ENCODE measurements at places on chromosomes 7 and 10.

- DNase-seq: no peak
Observed at GRCh38 chr7:120131096-120131839, 141.7 kb upstream of the KCND2 start.

DNA sequence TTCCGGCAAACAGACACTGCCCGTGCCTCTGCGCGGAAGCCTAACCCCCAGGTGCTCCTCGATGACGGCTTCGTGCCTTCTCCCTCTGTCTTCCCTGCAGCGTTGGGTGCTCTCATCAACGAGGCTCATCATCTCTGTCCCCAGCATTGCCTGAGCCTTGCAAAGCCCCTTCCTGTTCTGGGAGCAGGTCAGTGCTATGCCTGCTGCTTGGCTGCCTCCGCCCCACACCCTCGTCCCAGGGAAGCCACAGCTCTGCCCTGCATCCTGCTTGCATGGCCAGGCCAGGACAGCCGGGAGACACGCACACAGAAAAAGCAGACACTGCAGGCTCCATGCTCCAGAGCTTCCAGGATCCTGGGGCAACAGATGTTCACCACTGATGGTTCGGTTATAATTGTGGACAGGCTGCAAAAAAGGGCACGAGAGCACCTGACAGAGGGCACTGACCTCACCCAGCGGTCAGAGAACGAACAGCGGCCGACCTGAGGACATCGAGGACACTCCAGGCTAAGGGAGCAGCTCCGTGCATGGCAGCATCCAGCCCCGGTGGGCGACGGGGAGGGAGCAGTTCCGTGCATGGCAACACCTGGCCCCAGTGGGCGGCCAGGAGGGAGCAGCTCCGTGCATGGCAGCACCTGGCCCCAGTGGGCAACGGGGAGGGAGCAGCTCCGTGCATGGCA is 265.5 kb downstream of the PTPRN2 start:
- no peak for DNase-seq

- DNase-seq: no peak
Observed at GRCh38 chr7:128384726-128385125, 23.2 kb upstream of the PRRT4 start.

GRCh38 chr7:143171697-143172096 is 11.5 kb upstream of the TAS2R39 start:
- no peak for DNase-seq

DNA sequence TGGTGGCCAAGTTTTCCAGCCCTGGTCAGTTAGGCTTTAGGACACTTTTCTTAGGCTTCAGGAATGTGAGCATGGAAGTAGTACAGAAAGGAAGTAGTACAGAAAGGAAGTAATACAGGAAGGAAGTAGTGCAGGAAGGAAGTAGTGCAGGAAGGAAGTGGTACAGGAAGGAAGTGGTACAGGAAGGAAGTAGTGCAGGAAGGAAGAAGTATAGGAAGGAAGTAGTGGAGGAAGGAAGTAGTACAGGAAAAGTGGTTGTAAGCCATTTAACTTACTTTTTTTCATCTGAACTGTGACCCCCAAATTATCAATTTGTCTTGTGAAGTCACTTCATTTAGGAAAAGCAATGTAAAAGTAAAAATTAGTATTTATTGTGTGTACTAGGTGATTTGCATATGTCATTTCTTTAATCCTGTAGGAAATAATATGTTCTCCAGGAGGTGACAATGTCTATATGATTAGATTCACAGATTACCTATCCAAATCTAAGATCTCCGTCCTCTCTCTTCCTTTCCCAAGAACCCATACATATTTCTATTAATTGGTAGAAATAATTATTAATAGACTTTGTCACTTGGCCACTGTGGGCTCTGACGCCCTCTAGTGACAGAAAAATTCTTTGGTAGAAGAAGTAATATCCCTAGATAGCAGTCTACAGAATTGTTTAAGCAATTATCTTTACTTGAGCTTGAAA is 3.9 kb upstream of the FAS start:
- DNase-seq: peak; percentile 54

- no peak for DNase-seq
Observed at GRCh38 chr7:149191851-149192250, 3.5 kb upstream of the ZNF282 start.

DNA sequence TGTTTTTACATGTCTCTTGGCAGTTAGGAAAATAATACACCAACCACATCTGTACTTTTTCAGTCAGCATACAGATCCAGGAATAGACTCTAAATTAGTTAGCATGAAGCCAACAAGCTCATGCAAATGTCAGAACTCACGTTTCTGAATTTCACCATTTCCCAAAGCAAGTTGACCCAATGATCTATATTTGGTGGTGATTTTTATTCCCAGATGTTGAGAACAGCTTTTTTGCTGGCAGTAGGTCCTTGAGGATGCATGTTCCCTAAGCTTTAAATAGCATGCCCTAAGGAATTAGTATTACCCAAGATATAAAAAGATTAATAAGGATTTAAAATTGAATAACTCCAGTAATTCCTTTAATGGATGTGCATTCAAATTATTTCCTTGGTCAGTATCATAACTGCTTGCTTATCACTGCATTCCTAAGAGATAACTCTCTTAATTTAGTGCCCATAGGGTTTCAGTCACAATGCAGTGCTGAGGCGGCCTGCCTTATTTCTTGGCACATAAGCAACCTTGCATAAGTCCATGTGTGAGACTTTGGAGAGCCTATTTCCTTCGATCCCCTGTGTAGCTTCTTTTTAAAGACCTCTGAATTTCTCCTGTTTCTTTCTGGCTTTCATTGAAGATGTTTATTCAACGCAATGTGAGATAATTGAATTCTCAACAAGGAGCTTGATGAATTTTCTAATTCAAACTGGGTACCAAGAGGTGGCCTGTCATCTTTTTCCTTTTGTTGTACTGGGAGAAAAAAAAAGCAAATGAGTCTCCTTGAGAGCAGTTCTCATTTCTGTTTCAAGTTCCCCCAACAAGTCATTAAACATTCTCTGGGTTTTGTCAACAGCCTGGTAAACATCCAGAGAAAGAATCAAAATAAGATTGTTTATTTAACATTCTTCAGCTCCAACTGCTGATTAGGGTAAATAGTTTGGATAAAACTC is 135.3 kb upstream of the MEOX2 start:
- peak; percentile 18 for DNase-seq

DNA sequence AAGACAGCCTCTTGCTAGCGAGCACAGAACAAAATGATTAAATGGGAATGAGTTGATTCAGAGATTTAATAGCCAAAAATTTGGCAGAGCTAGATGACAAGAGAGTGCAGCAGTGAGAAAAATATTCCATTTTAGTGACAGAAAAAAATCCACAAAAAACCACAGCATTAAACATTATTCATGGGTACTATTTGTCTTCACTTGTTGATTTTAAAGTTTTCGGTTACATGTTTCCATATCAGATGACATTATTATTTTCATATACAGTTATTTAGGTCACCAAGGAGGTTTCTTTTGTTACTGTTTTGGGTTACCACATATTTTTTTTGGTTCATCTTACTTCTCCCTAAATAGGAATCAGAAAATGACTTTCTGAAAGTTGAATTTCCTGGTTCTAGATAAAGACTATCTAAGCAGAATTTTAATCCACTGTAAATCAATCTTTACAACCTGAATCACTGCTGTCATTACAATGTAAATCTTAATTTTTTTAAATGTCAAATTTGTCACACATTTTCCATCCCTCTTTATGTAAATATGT is 87.9 kb downstream of the SVIL start:
- DNase-seq: no peak

- DNase-seq: peak; percentile 69
Observed at GRCh38 chr10:48981310-48981907, 41.8 kb upstream of the LRRC18 start.

- peak; percentile 36 for DNase-seq
Observed at GRCh38 chr10:77165445-77166208, 472.0 kb downstream of the KCNMA1 start.

GRCh38 chr10:109203646-109204353 is 719.5 kb downstream of the XPNPEP1 start:
- DNase-seq: no peak

DNA sequence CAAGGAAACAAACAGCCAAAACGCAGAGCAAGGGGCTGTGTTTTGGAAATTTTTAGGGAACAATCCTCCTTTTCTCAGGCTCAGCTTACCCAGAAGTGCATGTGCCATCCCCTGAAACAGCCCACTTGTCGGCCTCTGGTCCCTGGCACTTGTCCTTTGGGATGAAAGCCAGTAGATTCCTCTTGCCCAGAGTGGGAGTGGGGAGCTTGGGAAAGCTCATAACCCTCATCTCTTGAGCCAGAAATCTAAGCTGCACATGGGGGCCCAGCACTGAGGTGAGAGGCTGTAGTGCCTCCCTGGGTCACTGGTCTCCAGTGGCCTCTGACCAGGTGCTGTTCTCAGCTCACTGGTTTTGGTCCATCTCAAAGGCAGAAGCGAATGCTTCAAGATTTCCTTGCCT is 150.3 kb downstream of the RNF216 start:
- no peak for DNase-seq

GRCh38 chr10:127193125-127193524 is 3.3 kb downstream of the INSYN2A start:
- DNase-seq: no peak

DNA sequence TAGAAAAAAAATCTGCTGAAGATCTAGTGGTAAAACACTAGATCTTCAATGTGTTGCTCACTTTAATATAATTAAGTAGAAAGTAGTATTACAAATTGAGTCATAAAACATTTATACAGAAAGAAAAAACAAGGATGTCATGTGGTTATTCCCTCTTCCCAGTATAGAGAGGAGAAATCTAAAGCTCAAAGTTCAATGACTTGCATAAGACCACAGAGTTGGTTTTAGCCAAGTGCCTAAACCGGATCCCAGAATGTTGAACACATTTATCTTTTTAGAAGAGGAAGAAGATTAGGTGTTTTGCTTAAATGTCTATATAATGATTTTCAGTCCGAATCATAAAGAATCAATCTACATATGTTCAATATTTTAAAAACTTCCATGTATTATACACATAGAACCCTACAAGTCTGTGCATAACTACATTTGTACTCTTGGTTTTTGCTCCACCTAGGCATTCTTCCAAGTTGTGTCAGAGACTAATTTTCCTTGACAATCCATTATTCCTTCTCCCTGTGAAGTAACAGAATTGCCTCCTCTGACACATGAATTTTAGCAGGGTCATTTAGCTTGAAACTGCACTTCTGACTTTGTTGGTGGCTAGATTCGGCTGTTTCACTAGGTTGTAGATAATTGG is 389.2 kb downstream of the MAGI2 start:
- no peak for DNase-seq

GRCh38 chr7:1844336-1844950 is 174.4 kb downstream of the ELFN1 start:
- no peak for DNase-seq

GRCh38 chr7:95592570-95592969 is 3.7 kb downstream of the PDK4 start:
- DNase-seq: no peak

DNA sequence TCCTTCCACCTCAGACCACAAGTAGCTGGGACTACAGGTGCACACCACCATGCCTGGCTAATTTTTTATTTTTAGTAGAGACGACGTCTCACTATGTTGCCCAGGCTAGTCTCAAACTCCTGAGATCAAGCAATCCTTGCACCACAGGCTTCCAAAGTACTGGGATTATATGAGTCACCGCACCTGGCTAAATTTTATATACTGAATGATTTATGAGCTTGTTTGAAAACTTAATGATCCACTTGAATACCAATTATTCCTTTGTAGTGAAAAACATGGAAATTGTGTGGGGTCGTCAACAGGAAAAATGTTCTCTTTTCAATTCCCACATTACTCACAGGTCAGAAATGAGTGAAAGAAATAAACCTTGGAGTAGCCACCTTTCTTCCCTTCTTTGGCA is 31.3 kb downstream of the RAPGEF5 start:
- no peak for DNase-seq

DNA sequence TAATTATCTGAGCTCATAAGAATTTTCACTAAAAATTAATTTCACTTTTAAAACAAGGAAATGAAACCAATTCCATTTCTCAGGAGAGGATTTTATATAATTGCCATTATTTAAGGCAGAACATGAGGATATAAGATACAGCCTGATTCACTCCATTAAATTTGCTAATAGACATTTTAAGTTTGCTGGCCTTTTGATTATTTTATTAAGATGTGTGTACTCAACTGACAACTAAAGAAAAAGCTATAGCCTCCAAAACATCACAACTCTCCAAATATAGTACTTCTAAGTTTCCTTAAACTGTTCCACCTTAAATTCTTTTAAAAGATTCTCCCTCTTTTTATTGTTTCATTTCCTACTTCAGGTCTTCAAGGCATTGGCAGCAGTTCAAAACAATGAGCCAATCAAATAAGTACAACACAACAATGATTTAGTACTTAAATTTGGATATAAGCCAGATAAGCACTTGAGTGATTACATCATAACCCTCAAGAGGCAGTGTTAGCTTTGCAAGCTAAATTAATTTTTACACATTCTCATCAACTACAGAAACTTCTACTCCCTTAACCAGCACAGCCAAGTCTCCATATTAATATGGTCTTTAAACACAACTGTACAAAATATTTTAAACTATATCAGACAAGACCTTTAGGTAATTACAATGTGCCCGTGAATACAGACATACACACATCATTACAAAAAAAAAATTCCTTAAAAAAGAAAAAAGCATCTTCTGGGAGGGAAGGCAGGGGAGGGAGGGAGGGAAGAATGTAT is 121.8 kb downstream of the KMT2C start:
- DNase-seq: no peak

- no peak for DNase-seq
Observed at GRCh38 chr10:13759168-13759567, 172.4 kb downstream of the PRPF18 start.

DNA sequence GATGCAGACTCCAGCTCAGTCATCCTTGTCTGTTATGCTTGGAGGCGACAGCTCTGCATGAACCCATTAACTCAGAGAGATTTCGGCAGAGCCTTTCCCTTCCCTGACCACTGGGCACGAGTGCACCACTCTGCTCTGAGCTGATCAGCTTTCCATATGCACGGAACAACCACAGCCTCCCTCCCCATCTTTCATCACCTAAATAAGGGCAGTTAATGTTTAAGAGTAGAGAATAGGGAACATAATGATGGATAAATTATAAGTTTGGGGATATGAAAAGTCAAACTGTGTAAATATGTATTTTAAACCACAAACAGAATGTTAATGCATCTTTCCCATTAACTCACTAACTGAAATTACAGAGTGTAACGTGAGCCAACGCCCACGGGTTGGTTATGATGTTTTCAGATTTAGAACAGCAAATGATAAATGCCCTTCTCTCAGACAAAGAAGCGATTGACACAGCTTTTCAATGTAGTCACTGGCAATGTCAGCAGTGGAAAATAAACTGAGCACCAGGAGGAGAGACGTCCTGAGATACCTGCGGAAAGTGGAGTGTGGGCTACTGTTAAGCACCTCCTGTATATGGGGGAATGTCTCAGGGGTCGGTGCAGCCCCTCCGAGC is 658.2 kb downstream of the LRMDA start:
- DNase-seq: no peak

GRCh38 chr7:34835901-34836600 is 178.0 kb downstream of the NPSR1 start:
- DNase-seq: no peak

DNA sequence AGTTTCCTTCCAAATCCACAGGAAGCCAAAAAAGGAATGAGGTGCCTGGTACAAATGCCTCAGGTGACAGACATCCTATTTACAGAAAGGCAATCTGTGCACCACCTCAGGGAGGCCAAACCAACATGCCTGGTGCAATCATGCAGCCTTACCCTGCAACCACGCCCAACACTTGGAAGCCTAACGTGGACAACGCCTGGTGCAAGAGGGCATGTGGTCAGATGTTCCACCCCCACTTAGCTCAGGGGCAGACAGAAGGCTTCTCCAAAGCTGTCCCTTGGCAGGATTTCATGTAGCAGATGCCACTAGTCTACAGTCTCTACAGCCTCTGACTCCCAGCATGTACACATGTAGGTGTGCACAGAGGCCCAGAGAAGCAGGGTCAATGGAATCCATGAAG is 89.5 kb downstream of the KCNMA1 start:
- DNase-seq: no peak

- no peak for DNase-seq
Observed at GRCh38 chr10:63722537-63722936, 201.3 kb downstream of the REEP3 start.
